Left lobe of liver (tissue), 2 donors: ENCODE measurements at places on chromosomes 13 and 19.
A peak's percentile ranks its signal among the peaks of the same experiment; 100 is the strongest.

- DNase-seq, result no peak
Observed at GRCh38 chr13:107866941-107867623, 348.3 kb downstream of the LIG4 start.

DNA sequence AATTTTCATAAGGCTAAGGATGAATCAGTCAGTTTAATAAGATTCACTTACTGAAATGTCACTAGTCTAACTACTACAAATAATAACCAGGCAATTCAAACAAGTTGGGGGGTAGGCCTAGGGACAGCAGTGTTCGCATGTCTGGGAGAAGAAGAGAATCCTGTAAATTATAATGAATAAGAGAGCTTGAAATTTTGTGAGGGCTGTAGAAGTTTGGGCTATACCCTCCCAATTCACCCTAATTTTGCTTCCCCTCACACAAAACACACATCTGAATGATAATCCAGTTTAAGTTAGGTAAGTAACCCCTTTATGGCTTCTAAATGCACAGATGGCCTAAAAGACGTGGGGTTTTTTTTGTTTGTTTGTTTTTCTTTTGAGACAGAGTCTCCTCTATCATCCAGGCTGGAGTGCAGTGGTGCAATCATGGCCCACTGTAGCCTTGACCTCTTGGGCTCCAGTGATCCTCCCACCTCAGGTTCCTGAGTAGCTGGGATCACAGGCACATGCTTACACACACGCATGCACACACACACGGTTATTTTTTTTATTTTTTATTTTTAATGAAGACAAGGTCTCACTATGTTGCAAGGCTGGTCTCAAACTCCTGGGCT lies 69.9 kb downstream of the TBC1D4 start:
- peak; percentile 51 for DNase-seq

GRCh38 chr13:93789058-93789457 lies 562.5 kb downstream of the GPC6 start:
- no peak for DNase-seq

GRCh38 chr13:107035778-107036177 lies 467.8 kb upstream of the ARGLU1 start:
- DNase-seq, result no peak

- DNase-seq, result no peak
Observed at GRCh38 chr19:49110567-49110966, 3.6 kb upstream of the LIN7B start.

GRCh38 chr13:48603375-48603774 lies 50.4 kb upstream of the CYSLTR2 start:
- DNase-seq, result no peak

DNA sequence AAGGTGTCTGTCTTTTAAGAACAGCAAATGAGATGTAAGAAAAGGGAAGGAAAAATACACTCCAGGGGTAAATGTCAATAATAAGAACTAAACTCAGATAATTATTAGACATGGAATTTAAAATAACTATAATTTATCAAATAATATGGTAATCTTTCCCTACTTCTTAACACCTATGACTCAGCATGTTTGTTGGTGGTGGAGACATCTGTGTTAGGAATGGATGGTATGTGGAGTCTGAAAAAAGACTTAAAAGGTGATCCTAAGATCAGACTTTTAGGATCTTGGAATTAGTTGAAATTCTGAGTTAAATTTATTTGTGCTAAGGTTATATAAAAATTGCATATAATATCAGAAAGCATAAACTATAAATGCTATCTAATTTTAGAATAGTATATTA lies 915.1 kb downstream of the SLITRK5 start:
- no peak for DNase-seq

DNA sequence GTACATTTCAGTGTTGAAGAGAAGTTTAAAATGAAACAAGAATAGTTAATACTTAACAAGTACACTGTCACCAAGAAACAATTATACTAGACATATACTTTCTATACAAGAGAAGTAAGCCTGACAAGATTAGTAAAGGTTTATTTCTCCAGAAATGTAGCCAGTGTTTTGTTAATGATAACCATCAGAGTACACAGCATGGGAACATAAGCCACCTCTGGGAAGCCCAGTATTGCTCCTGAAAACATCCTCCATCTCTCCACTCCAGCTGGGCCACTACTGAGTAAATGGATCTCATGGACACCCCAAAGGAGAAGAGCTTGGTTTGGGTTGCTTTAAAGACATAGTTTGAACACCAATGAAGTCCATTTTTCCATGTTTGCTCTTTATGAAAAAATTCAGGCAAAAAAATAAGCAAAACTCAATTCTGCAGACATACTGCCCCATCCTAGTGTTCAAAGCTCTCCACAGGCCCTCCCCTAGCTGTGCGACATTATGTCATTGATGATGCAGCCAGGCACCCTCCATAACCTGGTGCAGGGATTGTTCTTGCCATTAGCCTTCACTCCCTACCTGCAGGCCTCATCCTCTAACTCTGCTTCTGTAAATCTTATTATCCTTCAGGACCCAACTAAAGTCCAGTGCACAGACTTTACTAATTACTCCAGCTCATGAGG lies 61.9 kb downstream of the LHFPL6 start:
- DNase-seq, result no peak

GRCh38 chr19:48113190-48113917 lies 2.7 kb upstream of the PLA2G4C start:
- no peak for DNase-seq

DNA sequence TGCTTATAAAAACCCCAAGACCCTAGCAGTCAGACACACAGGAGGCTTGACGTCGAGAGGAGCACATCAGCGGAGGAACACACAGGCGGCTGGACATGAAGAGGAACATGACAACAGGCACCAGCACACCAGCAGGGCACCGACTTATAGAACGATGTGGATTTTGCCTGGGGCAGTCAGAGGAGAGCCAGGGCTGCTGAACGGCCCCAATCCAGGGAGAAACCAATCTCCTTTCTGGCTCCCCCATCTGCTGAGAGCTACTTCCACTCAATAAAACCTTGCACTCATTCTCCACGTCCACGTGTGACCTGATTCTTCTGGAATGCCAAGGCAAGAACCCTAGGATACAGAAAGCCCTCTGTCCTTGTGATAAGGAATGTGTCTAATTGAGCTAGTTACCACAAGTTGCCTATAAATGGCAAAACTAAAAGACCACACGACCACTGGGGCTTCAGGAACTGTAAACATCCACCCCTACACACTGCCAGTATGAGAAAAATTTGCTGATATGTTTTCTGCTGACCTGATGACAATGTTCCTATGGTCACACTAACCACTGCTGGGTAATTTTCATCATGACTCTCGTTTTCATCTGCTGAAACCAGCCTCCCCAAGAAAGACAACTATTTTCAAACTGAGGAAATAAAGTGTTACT lies 35.8 kb upstream of the CEACAM21 start:
- DNase-seq, result no peak

DNA sequence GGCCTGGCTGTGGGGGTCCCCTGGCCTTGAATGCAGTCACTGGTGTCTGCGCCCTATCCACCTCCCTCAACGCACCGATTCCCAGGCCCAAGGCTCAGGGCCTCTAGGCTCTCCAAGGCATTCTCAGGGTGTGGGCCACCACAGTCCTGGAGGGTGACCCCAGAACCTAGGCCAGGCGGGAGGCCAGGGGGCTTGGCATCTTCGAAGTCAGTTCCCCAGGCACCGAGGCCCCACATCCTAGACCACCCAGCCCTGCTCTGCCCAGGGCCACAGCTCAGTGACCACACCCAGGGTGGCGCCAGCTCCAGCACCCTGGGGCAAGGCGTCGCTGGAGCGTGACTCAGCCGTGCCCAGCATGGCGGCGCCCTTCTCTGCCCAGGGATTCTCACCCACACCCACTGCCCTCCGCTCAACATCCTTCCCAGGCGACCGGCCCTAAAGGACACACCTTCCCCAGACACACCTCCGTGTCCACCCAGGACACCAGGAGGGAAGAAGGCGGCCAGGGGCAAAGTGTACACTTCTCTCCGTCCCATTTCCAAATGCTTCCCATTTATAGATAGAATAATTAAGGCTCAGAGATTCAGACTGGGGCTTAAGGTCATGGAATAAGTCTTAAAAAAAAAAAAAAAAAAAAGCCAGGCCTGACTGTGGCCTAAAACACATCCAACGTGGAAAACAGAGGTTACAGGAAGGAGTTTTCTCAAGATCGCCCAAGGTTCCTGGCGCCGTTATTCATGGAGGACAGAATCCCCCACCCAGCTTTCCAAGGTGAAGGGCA lies 36.4 kb upstream of the NANOS3 start:
- no peak for DNase-seq
